ENCODE measurements at places on chromosomes 11 and 22.

DNA sequence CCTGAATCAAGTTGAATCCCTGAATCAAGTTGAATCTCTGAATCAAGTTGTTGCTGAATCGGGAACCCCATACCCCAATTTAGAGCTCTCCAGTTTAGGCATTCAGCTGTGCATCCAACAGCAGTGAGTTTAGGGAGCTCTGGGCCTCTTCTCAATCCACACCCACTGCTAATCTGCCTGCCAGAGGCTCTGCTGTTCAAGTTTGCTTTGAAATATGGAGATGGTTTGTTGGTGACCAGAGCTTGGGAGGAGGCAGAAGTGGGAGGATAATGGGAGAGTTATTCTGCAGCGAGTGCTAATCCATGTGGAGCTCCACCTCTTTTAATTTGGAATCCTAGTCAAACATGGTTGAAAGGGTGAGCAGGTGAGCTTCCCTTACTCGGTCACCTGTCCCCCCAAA lies 22.4 kb downstream of the EHF start:
- no peak for DNase-seq

GRCh38 chr11:69051381-69052342 lies 2.9 kb downstream of the TPCN2 start:
- no peak for DNase-seq

GRCh38 chr11:5230266-5230665 lies 3.4 kb upstream of the HBB start:
- DNase-seq = no peak

- DNase-seq = no peak
These were observed 18.4 kb downstream of the SPATA19 start for GRCh38 chr11:133826866-133827265.

DNA sequence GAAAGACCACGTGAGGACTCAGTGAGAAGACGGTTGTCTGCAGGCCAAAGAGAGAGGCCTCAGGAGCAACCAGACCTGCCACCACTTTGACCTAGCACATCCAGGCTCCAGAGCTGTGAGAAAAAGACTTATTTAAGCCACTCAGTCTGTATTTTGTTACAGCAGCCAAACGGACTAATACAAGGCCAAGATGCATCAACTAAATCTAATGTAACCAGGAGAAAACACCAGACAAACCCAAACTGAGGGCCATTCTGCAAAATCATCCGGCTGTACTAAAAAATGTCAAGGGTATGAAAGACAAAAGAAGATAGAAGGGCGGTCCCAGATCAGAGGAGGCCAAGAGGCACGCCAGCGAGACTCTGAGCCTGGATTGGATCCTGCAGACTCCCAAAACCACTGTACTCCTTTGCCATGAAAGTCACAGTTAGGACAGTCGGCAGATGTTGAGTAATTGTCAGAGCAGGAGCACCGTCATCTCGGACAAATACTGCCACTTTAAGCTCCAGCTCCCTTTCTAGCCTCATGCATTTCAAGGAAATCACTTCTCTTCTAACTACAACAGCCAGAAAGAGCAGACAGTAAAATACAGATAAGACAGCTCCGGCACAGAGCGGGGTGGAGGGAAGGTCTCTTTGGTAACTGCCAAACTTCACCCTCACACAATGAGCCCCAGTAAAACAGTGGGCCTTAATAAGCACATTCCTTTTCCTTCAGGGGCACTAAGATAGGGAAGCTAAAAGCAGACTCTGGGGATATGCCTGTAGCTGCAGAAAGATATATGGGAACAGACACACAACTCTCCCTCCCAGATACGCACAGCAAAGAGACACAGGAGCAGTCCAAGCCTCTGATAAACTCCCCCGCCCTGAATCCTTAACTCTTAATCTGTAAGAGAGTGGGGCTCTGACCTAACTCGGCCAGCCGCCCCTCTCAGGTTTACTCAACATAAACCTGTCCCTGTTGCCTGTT lies 3.5 kb upstream of the ZP1 start:
- DNase-seq = no peak

GRCh38 chr22:29031227-29032011 lies 30.2 kb downstream of the C22orf31 start:
- peak; percentile 69 for DNase-seq

GRCh38 chr11:102664001-102664752 lies 39.0 kb upstream of the MMP20 start:
- DNase-seq = peak; percentile 14

- DNase-seq = no peak
These were observed 65.6 kb downstream of the PPFIBP2 start for GRCh38 chr11:7579361-7579791.

- DNase-seq = no peak
These were observed 14.5 kb downstream of the MAML2 start for GRCh38 chr11:96328395-96329010.

- DNase-seq = peak; percentile 29
These were observed 133.9 kb downstream of the FANCF start for GRCh38 chr11:22491555-22492225.

GRCh38 chr11:8937159-8937558 lies 4.4 kb upstream of the C11orf16 start:
- no peak for DNase-seq

DNA sequence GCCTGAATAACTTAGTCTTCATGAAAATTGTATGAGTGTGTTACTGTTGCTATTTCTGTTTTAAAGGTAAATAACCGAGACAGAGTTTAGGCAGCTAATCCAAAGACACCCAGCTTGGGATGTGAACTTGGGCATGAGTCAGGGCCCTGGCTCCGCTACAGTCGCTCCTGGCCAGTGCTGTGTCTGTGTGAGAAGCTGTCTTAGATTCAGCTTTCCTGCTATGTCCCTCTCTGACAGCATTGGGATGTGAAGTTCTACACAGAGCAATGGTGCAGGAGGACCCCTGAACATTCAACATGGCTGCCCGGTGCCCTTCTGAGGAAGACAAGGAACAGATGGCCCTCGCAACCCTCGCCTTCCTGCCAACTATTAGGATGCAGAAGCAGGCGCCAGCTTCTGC lies 49.4 kb downstream of the GALNT18 start:
- DNase-seq = no peak
